ENCODE measurements at places on chromosomes 12 and 14.

DNA sequence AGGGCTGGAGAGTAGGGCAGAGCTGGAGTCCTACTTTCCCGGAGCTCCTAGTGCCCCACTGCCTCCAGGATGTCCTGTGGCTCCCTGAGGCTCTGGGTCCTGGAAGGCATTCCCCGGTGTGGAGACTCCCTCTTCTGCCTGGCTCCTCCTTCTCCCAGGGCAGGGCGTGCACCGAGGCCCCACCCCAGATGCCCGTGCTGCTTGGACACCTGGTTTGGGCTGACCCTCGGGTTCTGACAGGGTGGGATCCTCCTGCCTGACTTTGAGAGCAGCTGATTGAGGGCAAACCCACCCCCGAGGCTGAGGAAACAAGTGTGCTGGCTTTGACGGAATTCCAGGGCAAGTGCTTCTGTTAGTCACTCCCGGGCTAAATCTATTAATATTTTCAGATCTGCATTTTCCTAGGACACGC is 15.4 kb downstream of the TEAD4 start:
- DNase-seq: no peak

DNA sequence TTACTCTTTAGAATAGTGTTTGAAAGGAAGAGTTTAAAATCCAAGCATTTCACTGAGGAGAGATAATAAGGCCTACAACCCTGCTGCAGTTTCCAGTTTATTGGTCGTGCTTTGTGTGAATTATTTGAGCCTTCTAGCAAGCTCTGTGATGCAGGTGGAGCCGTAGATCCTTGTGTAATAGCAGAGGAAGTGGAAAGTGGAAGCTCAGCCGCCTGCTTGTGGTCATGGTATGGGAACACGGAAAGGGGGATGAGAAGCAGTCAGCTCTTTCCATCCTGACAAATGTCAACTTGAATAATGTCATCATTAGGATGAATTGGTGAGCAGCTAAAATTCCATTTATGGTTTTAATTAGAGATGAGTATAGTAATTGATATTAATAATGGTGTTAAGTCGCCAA is 29.1 kb downstream of the SYNE2 start:
- no peak for DNase-seq

DNA sequence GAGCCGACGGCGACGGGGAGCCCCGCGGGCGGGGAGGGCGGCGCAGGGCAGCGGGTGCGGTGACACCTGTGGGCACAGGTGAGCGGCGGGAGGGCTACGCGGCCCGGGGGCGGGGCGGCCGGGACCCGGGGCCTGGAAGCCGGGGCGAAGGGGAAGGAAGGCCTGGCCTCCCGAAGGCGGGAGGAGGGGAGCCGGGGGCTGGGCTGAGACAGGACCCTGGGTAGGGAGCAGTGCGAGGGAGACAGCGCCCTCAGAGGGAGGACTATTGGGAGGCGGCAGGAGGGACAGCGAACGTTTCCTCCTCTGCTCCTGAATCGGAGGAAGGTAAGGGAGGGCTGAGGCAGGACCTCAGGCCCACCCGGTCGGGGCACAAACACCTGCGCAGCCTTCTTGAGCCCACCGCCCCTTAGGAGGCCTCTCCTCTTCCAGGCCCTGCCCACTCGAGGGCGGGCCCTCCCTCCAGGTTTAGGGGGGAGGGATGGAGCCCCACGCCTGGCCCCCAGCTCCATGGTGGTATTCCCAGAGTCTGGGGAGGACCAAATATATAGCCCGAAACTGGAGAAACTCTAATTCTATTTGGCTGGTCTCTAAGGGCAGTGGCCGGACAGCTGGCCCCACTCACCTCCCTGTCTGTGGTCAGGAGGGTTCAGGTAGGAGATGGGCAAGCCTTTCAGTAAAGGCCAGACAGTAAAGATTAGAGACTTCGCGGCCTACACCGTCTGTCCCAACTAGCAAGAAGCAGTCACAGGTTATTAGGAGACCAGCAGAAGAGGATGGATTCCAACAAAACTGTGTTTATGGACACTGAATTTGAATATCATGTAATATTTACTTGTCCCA is 509 bp downstream of the PLEKHG6 start:
- DNase-seq: no peak

- no peak for DNase-seq
Measured at GRCh38 chr12:95105540-95105939, 32.1 kb upstream of the NR2C1 start.

- DNase-seq: no peak
Measured at GRCh38 chr14:47833011-47833410, 157.6 kb upstream of the MDGA2 start.

- no peak for DNase-seq
Measured at GRCh38 chr12:44558340-44559100, 317.6 kb downstream of the NELL2 start.

- DNase-seq: no peak
Measured at GRCh38 chr14:24051176-24051788, 527 bp upstream of the CARMIL3 start.

DNA sequence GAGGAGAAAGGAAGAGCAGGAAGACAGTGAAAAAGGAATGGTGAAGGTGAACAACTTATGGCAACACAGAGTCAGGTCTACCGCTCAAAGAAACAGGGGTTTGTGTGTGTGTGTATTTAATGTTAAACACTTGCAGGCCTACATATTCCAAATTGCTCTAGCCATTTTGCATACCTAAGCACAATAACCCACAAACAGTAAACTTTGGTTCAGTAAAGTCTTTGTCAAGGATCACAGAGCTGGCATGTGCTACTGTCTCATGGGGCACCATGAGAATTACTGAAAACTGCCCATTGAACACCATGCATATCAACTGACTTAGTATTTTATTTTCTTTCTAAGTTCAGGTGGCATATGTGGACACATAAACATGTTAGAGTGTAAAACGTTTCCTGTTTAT is 163.6 kb downstream of the MDGA2 start:
- no peak for DNase-seq

DNA sequence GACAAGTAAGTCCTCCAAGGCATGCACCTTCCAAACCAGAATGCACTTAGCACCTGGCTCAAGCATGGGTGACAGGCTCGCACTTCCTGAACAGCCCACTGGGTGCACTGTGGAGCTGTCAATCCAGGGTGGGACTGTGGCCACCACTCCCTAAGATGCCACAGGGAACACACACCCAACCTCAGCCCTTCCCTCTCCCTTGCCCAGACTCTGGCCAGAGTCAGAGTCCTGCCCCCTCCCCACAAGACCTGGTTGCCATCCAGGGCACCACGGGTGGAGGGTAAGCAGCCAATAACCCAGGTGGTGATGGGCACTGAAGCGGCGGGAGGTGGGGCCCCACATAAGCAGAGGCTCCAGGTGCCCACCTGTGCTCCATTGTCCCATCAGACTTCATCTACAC is 160.6 kb downstream of the MYRFL start:
- no peak for DNase-seq

GRCh38 chr12:91743704-91744321 is 401.8 kb downstream of the BTG1 start:
- no peak for DNase-seq

- DNase-seq: no peak
Measured at GRCh38 chr12:26680727-26681455, 152.1 kb downstream of the ITPR2 start.

All from anterior cingulate cortex (tissue), 58 donors.